ENCODE measurements at places on chromosomes 3 and 15.
A peak's percentile ranks its signal among the peaks of the same experiment; 100 is the strongest.

- DNase-seq, result no peak
Observed at GRCh38 chr3:49668414-49668797, 5.7 kb upstream of the APEH start.

DNA sequence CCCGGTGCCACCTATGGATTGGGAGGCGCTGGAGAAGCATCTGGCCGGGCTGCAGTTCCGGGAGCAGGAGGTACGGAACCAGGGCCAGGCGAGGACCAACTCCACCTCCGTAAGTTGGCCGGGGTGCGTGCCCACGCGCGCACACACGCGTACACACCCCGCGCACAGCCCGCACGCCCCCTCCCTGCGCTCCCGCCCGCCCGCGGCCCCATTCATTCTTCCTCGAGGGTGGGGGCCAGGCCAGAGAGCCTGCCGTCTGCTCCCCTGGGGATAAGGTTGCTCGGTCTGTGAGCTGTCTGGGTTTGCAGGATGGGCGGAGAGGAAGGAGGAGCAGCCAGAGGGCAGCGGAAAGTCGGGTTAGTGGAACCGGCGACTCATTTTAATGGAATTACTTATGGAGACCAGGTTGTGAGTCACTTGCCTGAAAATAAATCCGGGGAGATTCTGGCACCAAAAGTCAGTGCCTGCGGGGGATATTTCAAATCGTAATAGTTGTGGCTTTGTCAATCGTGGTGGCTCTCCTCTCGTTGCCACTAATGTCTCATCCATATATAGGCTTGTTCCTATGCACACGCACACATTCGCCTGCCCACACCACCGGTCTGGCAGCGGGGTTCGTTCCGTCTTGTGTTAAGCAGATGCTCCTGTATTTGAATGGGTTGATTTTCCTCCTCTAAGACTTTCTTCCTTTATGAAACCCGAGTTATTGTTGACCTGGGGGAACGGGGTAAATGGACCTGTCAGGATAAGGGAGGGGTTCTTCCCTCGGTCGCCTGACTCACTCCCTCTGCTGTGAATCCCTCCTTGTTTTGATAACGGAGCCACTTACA, 223.4 kb upstream of the IL12A start:
- DNase-seq, result peak; percentile 92

- no peak for DNase-seq
Observed at GRCh38 chr3:172066880-172067796, 27.8 kb downstream of the FNDC3B start.

DNA sequence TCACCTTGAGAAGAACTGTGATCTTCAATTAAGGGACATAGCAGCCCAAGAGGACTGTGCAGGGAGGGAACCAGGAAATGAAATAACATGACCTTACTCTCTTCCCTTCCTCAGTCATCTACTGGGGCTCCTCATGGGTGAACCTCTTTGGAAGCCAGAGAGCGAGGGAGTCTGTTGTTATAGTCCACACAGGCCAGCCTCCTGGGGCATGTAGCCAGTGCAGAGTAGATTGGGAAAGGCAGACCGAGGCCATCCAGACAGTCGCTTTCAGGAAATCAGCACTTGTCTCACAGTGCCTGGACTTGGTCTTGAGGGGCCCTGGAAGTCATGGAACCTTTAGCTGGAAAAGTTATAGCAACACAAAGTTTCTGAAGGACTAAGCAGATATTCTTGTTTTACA, 6.1 kb downstream of the CRTAP start:
- DNase-seq, result no peak

DNA sequence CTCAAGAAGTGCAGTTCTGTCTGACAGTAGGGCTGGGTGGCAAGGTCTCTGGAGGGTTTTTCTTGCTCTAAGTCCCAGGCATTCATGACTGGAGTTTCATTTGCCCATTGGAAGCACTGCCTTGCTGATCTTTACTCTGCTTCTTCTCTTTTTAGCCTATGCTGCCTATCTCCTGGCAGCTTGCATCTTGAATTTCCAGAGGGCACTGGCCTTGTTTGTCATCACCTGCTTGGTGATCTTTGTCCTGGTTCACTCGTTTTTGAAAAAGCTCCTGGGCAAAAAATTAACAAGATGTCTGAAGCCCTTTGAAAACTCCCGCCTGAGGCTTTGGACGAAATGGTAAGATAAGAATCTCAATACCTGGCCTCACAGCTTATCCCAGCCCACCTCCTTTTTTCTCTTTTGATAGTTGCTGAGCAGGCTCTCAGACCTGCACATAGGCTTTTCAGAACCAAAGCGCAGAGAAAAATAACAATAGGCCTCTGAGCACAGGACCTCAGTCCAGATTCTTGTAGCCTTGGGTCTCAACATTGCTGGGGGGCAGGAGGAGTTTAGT, 10.9 kb downstream of the SLC28A2 start:
- DNase-seq, result no peak

DNA sequence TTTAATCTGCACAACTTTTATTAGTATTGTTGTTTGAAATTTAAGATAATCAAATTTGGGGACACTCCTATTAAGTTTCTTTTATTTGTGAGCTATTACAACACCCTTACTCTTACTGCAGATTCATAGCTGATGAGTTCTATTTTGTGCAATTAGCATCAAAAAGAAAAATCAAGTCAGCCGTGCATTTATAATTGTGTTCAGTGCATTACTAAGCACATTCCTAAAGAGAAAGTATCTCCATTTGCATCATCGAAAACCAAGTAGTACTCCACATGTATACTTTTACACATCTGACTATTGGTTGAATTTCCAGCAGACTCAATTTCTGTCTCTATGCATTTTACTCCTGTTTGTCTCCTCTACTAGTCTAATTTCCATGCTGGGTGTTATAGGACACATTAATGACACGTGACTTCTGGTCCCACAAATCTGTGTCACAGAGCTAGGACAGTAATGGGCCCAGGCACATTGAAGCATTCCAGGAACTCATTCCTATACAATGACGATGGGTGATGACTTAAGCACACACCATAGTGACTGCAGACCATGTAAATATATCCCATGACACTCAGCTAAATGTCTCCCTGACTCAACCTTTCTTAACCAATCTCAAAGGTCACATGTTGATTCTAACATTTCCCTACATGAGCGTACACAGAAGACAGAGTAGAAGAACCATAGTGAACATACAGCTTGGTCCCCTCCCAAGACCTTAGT, 477.5 kb downstream of the LPP start:
- DNase-seq, result peak; percentile 38

- no peak for DNase-seq
Observed at GRCh38 chr3:97197830-97198229, 383.4 kb downstream of the EPHA6 start.

- DNase-seq, result no peak
Observed at GRCh38 chr15:99102332-99103235, 2.3 kb upstream of the SYNM start.

GRCh38 chr3:189573004-189573403, 58.2 kb upstream of the TP63 start:
- DNase-seq, result no peak

GRCh38 chr3:49659756-49660155, 14.4 kb upstream of the APEH start:
- no peak for DNase-seq

DNA sequence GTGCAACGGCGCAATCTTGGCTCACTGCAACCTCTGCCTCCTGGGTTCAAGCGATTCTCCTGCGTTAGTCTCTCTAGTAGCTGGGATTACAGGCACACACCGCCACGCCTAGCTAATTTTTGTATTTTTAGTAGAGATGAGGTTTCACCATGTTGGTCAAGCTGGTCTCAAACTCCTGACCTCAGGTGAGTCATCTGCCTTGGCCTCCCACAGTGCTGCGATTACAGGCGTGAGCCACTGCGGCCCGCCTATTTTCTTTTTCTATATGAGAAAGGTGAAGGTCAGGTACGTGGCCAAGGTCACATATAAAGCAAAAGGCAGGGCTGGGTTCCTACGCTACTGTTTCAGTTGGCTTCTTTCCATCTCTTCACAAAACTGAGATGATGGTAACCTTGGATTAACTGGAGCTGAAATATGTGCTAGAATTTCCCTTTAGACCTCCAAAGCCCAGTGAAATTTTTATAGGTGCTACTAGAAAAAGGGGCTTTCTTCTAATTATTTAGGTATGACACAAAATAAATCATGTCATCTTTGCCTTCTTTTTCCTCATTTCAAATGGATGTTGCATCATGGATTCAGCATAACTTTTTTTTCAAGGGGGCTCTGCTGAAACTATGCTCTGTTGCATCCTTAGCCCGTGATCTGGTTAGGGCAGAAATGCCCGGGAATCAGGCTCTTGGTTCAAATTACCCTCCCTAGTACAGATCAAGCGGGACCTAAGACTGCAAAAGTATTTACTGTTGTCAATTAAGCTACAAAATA, 68.5 kb downstream of the MYO1E start:
- no peak for DNase-seq

DNA sequence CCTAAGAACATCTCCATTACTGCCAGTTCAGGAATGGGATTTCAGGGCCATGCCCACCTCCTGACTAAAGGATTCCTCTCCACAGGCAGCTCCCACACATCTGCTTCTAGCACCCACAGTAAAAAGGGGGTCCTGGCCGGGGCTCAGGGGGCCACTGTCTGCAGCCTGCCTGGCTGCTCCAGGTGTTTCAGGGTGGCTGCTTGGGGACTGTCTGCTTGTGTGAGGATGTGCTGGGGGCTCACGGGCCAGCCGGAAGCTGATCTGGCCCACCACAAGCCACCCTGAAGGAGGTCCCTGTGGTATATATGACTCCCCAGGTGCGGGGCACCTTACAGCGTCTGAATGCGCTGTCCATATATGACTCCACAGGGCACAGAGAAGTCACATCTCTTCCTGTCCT, 135.4 kb downstream of the NSMCE3 start:
- DNase-seq, result no peak

- DNase-seq, result no peak
Observed at GRCh38 chr3:51398595-51399310, 7.7 kb downstream of the RBM15B start.

DNA sequence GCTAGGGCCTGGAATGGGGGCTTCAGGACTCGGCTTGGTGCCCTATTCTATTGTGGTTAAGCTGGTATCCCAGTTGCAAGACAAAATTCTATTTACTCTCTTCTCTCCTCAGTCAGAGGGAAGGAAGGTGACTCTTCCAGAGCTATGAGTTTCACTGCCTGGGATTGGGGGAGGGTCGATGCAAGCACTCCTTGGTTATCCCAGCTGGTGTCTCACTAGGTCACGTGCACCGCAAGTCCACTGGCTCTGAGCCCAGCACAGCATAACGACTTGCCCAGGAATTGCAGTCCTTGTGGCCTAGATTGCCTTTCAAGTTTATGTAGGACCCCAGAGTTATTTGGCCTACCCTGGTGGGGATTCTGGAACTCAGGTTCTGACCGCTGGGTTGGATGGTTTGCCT, 958.8 kb downstream of the IGSF11 start:
- no peak for DNase-seq

DNA sequence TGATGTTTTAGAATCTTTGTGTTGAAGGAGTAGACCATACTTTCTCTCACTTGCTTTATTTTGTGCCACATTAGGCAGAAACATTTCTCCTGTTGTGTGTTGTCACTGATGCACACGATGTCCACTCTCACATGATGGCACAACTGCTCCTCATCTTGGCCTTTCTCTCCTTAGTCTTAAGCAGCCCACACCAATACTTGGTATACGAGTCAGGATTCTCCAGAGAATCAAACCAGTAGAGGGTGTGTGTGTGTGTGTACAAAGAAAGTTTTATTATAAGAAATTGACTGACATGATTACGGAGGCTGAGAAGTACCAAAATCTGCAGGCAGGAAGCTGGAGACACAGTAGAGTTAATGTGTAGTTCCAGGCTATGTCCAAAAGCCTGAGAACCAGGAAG, 187.1 kb downstream of the ALCAM start:
- peak; percentile 6 for DNase-seq

DNA sequence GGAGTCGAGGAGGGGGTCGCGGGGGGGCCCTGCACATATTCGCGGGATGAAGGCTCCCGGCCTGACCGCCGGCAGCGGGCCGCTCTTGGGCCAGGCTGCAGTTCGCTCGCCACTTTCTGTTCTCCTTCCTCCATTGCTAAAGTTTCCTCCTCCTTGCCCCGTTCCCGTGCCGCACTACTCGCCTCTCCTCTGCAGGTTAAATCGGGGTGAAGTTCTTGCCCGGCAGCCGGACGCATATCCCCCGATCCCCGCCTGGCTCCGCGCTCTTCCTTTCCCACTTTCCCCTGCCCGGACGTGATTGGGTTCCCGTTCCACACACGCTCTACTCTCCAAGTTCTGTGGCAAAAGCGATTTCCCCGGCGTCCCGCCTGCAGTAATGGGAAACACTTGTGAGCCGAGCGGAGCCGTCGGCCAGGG, 556 bp downstream of the CRYBG3 start:
- peak; percentile 58 for DNase-seq

GRCh38 chr3:139457066-139457465, 19.2 kb downstream of the RBP2 start:
- no peak for DNase-seq

- DNase-seq, result no peak
Observed at GRCh38 chr3:49903451-49904424, at the start of gene MST1R. Gene MST1R (minus strand): TSS chr3:49903873. CDS start chr3:49903609, 264 bp downstream.

- DNase-seq, result peak; percentile 84
Observed at GRCh38 chr15:40274350-40275274, 8.3 kb downstream of the ANKRD63 start.

- DNase-seq, result no peak
Observed at GRCh38 chr15:25250906-25251622, 187.8 kb downstream of the UBE3A start.

- DNase-seq, result no peak
Observed at GRCh38 chr3:126459111-126459762, 16.5 kb downstream of the ZXDC start.

DNA sequence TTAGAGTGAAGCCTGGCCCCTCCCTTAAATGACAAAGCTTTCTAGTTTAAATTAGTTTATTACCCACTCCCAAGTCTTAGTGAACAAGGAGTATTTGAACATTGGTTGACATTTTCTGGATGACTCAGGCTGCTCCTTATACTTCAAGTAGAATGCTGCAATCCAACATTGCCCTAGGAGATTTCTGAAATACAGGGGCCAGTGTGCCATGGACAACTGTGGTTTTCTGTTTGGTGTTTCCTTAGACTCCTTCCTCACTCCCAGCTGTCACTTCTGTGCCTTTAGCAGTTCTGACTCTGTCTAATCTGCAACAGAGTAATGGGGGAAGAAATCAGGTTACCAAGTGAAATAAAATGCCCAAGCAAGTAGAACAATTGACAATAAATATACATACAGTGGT, 116.1 kb upstream of the P2RY1 start:
- DNase-seq, result no peak

- peak; percentile 42 for DNase-seq
Observed at GRCh38 chr3:123071146-123071545, 4.3 kb downstream of the PDIA5 start.

- DNase-seq, result peak; percentile 86
Observed at GRCh38 chr3:170418422-170419398, at the start of gene CLDN11. Gene CLDN11 (plus strand): TSS chr3:170418868. CDS start chr3:170419067, 199 bp downstream.

DNA sequence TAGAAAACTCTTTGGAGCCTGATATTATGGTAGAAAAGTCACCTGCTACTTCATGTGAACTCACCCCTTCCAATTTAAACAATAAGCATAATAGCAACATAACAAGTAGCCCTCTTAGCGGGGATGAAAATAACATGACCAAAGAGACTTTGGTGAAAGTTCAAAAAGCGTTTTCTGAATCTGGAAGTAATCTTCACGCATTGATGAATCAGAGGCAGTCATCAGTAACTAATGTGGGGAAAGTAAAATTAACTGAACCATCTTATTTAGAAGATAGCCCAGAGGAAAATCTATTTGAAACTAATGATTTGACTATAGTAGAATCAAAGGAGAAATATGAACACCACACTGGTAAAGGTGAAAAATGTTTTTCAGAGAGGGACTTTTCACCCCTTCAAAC, 5.1 kb upstream of the SCG5 start:
- DNase-seq, result no peak

Data from hepatic stellate cell (primary cell).